ENCODE measurements at places on chromosomes 13 and 19.

DNA sequence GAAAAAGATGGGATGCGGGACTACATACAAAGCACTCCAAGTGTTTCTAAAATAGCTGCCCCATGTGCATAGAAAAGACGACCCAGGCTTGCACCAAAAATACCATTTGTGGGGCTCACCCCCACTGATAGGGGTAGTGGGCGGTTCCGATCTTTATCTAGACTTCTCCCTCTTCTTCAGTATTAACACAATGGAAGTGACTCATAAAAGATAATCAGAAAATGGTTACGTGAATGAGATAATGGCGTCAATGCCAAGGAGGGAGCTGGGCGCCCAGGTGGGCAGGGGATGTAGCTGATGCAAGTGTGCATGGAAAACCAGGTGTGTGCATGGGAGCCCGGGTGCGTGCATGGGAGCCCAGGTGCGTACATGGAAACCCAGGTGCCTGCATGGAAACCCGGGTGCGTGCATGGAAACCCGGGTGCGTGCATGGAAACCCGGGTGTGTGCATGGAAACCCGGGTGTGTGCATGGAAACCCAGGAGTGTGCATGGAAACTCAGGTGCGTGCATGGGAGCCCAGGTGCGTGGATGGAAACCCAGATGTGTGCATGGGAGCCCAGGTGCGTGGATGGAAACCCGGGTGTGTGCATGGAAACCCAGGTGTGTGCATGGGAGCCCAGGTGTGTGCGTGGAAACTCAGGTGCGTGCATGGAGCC, 32.7 kb downstream of the LAMP1 start:
- no peak for DNase-seq

DNA sequence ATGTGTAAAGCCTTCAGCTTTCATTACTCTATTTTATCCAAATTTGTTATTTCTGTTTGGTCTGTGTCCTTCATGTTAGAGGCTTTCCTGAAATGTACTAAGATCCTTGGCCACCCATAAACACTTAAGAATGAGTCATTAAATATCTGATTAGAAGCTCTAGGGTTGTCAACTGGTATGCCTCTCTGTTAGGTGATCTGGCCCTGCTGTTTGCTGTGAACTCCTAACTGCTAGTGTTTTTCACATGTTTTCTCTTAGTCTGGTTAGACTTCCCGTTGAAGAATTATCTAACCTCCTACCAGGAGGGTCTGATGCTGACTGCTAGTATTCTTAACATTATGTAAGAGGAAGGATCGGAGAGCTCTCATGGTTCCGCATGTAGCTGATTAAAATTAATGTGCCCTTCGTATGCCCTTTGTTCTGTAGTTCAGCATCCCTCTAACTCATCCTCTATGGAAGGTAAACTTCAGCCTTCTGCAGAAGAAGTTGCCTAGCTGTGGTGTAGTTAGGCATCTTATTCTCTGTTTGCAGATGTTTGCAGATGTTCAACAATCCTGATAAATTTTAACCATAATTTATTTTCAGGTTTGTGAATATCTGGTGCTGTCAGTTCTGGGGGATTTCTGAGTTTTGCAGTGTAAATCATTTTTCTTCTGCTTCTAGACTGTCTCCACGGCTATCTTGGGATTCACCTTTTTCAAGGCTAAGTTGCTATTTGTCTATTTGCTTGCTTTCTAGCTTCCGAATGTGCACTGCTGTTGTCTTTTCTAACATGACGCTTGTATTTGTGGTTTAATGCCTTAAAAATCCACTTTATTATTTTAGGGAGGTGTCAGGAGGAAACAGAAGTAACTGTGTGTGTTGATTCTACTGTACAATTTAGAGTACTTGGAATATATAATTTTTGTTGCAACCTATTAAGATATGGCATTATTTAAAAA, 207.2 kb upstream of the SPRY2 start:
- DNase-seq: no peak

DNA sequence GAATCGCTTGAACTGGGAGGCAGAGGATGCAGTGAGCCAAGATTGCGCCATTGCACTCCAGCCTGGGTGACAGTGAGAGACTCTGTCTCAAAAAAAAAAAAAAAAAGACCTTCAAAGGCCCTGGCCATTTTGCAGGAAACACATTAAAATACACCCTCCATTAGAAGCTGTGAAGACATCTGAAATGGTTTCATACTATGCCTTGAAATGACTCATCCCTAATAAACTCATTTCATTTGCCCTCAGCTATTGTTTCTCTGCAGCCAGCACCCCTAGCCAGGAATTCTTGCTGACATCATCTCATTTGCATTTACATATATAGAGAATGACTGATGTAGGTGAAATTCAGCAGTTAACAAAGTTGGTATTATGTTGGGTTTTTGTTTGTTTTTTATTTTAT, 8.7 kb downstream of the EML2 start:
- DNase-seq: no peak

GRCh38 chr19:29320618-29321017, 107.7 kb upstream of the UQCRFS1 start:
- DNase-seq: no peak

- no peak for DNase-seq
Measured at GRCh38 chr13:101521371-101521770, 68.9 kb downstream of the ITGBL1 start.

DNA sequence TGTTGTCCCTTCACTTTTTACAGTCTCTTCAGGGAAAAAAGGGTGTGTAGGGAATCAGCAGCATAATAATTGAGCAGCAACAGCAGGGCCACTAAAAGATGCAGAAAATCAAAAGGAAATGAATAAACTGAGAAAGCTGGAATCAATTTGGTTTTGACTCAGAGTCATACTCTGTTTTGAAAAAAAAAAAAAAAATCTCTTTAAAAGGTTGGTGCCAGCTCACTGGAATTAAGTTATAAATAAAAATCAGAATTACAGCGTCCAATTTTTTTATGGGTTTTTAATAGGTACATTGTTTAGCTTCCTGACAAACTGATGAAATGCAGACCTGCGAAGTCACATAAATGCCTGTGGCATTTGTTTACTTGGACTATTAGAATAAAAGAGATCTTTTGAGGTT, 231.9 kb downstream of the COG6 start:
- DNase-seq: no peak

GRCh38 chr19:45767881-45768654, 984 bp downstream of the SIX5 start:
- DNase-seq: no peak

- no peak for DNase-seq
Measured at GRCh38 chr13:52713894-52714293, 25.7 kb downstream of the CNMD start.

- DNase-seq: no peak
Measured at GRCh38 chr19:39765091-39766076, 13.3 kb upstream of the LEUTX start.

- DNase-seq: no peak
Measured at GRCh38 chr13:105410602-105411001, 1124.9 kb downstream of the EFNB2 start.

DNA sequence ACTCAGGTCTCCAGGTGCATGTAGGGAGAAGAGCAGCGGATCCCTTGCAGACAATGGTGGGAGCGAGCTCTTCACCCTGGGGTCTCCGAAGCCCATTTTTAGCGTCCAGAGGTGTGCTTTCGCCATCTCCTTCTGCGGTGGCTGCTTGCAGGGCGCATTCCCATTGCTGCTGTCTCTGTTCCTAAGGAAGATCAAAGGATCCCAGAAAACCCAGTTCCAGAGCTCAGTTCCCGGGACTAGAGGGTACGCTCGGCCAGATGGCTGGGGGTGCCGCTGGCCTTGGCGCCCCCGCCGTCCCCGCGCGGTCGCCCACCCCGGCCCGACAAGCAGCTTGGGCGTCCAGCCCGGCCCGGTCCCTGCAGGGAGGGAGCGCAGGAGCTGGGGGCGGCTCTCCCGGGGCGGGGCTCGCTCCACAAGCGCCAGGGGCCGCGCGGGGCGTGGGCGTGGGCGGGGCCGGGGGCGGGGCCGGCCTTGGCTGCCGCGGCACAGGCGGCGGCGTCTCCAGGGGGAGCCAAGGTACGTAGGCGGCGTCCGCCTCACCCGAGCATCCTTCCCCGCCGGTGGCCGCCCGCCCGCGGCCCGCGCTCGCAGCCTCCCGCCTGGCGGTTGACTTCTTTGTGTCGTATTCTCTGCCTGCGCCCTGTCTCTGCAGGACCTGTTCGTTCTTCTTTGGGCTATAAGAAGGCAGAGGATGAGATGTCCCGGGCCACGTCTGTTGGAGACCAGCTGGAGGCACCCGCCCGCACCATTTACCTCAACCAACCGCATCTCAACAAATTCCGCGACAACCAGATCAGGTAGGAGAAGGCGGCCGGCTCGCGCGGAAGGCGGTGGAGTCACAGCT, 96.8 kb downstream of the ATP8A2 start:
- no peak for DNase-seq

- DNase-seq: no peak
Measured at GRCh38 chr13:50646070-50646469, 197.4 kb downstream of the DLEU7 start.

GRCh38 chr13:61727767-61728166, 312.1 kb upstream of the PCDH20 start:
- DNase-seq: no peak

DNA sequence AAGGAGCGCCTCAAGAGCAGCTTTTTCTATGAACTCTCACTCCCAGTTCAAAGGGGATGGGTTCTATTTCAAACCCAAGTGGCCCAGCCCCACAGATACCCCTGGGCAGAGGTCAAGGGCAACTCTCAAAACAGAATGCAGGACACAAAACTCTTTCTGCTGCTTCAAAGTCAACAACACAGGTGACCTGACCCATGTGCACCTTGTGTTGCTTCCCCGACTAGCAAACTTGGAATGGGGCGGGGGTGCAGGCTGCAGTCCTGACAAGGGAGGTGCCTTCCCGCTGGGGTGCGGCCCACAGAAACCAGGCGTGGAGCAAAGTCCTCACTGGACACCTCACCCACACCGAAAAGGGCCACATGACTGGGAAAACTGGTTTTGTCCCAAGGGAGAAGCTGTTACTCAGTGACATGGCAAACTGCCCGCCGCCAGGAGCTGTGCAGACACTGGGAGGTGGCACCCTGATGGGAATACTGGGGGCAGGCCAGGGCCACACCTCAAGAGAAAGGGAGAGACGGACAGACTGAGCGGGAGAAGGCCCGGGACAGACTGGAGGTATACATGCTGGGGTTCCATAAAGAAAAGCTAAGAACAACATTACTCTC, 17.4 kb downstream of the ZC3H4 start:
- DNase-seq: no peak

DNA sequence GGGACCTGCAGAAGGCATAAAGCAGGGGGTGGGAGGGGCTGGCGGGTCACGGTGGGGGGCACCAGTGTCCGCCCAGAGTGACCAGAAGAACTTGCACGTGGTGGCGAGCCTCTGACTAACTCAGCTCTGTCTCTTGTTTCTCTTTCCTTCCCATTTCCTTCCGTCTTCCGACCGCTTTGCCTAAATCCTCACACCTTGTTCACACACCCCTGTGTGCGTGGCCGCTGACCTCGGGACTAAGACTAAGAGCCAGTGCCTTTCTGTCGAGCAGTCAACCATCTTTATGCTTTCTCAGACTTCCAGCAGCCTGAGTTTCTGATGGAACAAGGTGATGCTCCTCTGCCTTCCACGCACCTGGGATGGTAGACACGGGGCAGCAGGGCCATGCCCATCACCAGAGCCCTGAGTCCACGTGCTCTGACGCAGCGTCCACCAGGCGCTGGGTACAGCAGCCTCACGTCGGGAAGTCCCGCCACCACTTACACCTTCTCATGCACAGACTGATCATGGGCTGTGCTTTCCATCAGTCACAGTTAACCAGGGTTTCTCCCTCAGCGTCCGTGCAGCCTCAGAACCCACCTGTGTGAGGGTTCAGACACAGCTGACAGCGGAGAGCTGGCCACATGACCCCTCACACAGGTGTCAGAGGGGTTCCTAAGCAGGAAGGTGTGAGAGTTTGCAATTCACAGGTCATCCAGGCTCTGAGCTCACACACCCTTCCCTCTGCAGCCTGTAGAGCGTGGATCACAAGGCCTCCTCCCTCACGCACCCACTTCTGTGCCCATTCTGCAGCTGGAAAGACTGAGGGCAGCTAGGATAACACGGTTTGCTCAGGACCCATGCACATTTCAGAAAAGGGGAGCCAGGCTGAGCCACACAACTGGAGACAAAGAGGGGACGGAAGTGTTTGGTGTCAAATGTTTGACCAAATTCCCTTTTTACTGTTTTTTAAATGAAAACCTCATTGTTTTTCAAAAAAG, 90.7 kb upstream of the MCF2L start:
- no peak for DNase-seq

DNA sequence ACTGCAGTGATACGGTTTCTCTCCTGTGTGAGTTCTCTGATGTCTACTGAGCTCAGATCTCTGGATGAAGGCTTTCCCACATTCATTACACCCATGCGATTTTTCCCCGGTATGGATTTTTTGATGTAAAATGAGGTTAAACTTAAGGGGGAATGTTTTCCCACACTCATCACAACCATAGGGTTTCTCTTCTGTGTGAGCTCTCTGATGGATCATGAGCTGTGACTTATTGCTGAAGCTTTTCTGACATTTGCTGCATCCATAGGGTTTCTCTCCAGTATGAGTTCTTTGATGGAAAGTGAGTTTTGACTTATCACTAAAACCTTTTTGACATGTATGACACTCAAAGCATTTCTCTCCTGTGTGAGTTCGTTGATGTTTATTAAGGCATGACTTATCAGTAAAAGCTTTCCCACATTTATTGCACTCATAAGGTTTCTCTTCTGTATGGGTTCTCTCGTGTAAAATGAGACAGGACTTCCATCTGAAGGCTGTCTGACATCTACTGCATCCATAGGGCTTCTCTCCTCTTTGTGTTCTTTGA, 10.6 kb upstream of the ZNF649 start:
- DNase-seq: no peak

- no peak for DNase-seq
Measured at GRCh38 chr19:54114340-54115108, 933 bp downstream of the TFPT start.

DNA sequence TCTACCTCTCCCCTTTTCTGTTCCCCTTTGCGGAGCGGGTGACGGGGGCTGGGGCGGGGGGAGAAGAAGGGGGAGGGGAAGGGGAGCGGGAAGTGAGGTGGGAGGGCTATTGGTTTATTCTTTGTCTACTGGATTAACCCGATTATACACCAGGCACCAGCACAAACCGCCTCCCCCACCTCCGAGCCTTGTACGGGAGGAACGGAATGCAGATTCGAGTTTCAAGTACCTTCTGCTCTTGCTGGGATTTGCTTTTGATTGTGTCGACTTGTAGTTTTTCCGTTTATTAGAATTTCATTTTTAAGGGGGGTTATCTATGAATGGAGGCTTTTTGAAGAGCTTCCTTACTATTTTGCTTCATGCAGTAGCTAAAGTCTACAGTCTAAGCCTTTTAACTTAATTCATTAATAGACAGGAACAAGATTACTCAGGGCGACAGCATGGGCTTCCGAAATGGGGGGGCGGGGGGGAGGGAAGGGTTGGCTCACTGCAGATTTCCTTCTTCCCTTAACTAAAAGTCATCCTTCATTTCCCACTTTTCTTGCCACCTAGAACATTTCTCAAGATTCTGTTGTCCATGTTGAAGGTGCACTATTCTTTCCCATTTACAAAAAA, 937 bp upstream of the SPRY2 start:
- no peak for DNase-seq

- DNase-seq: no peak
Measured at GRCh38 chr13:79231887-79232286, 174.2 kb downstream of the RBM26 start.

- no peak for DNase-seq
Measured at GRCh38 chr13:25391932-25392331, 20.2 kb downstream of the ATP8A2 start.

GRCh38 chr19:3403489-3404323, 37.3 kb downstream of the NFIC start:
- no peak for DNase-seq

GRCh38 chr19:7203332-7203731, 90.9 kb downstream of the INSR start:
- no peak for DNase-seq

- DNase-seq: no peak
Measured at GRCh38 chr13:107867701-107868661, 347.4 kb downstream of the LIG4 start.
